ENCODE measurements at places on chromosomes 7 and 10.

GRCh38 chr7:2814186-2814945 lies 29.7 kb downstream of the GNA12 start:
- DNase-seq = no peak

GRCh38 chr7:158710651-158711102 lies 6.1 kb upstream of the NCAPG2 start:
- DNase-seq = peak; percentile 65

GRCh38 chr7:69419934-69420333 lies 178.3 kb upstream of the AUTS2 start:
- no peak for DNase-seq

DNA sequence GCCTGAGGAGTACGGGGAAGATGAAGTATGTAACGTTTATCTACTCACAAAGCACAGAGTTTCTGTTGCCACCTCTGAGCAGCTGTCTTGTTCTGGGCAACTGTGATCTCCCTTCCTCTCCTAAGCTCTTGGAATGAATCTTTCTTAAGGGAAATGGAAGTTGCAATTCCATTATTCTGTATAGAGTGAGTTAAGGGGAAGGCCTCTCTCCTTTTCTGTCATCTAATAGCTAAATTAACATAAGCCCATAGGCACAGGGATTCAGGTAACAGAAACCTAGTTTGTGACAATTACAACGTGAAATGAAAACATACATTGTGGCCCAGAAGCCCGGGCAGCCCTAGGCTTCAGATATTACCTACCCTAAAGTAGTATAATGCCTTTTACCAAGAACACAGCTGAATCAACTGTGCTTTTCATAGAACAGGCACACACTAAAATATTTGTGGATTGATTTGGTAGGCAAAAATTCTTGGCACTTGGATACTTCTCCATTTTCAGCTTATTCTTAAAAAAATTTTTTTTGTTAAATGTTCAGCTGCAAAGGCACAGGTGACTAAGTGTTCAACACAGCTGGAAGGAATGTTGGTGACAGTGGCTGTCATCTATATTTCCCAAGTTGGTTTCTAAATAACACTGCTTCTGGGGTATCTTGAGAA lies 3.8 kb upstream of the PDCD4 start:
- DNase-seq = no peak

Data from mammary epithelial cell (primary cell).